ENCODE measurements at places on chromosomes 6 and 20. TPM values are rescaled to one million over a fixed set of nuclear protein-coding genes. Genes with fewer than 3 reads are reported as not detected.

- no peak for DNase-seq
- no peak overlapping the region for H3K4me3 ChIP-seq
- H3K27me3 ChIP-seq = no peaks in the 10 kb centered on the region
- no peak overlapping the region for H3K27ac ChIP-seq
- H3K36me3 ChIP-seq = no peaks in the 10 kb centered on the region
Measured at GRCh38 chr6:158991017-158991723, 8.8 kb downstream of the RSPH3 start.

- no peak overlapping the region for H3K4me3 ChIP-seq
- no peaks in the 10 kb centered on the region for H3K36me3 ChIP-seq
- H3K27ac ChIP-seq = no peak overlapping the region
- H3K27me3 ChIP-seq = no peaks in the 10 kb centered on the region
- no peak for DNase-seq
Measured at GRCh38 chr6:138663892-138664291, 109.7 kb upstream of the CCDC28A start.

GRCh38 chr6:114312931-114313330 is 29.9 kb downstream of the HS3ST5 start:
- no peak for DNase-seq
- no peaks in the 10 kb centered on the region for H3K36me3 ChIP-seq
- H3K4me3 ChIP-seq = no peak overlapping the region
- no peaks in the 10 kb centered on the region for H3K27me3 ChIP-seq
- no peaks in the 10 kb centered on the region for H3K4me1 ChIP-seq
- no peak overlapping the region for H3K27ac ChIP-seq

GRCh38 chr6:65416621-65417020 is 290.4 kb downstream of the EYS start:
- H3K4me1 ChIP-seq = no peaks in the 10 kb centered on the region
- no peak overlapping the region for H3K4me3 ChIP-seq

- H3K27ac ChIP-seq = no peak overlapping the region
- no peaks in the 10 kb centered on the region for H3K36me3 ChIP-seq
- no peak for DNase-seq
- H3K4me3 ChIP-seq = no peak overlapping the region
Measured at GRCh38 chr6:131972741-131973140, 21.6 kb upstream of the CCN2 start.

The RRAGD gene
- 2.7 TPM for total RNA-seq

The C6orf58 gene
- total RNA-seq = not detected

The PBOV1 gene
- total RNA-seq = not detected
